ENCODE measurements at places on chromosomes 5 and 9. TPM values are rescaled to one million over a fixed set of nuclear protein-coding genes. Genes with fewer than 3 reads are reported as not detected.
A peak's percentile ranks its signal among the peaks of the same experiment; 100 is the strongest.

DNA sequence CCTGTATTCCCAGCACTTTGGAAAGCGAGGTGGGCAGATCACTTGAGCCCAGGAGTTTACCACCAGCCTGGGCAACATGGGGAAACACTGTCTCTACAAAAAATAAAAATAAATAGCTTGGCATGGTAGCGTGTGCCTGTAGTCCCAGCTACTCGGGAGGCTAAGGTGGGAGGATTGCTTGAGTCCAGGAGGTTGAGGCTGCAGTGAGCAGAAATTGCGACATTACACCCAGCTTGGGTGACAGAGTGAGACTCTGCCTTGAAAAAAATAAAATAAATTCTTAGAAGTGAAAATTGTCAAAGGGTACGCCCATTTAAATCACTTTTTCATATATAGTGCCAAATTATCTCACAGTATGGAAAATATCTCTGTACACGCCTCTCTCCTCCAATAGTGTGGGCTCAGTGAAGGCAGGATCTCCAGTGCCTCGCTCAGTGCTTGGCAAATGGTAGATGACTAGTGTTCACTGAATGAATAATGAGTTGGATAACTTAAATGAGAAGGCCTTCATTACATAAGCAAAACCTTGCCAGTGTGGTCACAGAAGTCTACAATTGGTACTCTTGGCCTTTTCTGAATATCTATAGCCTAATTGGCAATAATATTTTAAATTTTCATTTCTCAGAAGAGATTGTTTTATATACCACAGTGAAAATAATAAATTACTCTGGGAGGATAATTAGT, 9.4 kb upstream of the CCL28 start:
- DNase-seq = no peak

GRCh38 chr5:76705574-76705973, 10.4 kb upstream of the F2R start:
- no peak for DNase-seq

DNA sequence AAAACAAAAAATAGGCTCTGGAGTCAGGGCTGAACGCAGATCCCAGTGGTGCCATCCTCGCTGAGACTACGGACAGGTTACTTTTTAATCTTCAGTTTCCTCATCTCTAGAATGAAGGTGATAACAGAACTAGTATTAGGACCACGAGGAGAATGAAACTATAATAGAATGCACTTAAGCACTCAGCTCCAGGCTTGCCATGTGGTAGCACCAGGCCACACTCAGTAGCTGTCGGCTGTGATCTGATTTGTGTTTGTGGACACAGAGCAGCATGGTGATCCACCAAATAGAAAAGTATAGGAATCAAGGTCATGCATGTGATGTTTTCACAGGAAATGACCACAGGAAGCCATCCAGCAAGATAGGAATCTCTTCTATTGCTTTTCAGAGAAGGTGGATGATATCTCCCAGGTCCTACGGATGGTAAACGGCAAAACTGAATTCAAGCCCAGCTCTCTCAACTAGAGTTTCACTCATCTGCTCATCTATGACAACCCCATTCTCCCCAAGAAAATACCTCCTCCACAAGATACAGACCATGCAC, 498.0 kb downstream of the SPOCK1 start:
- no peak for DNase-seq

GRCh38 chr9:87422999-87423398, 74.7 kb upstream of the DAPK1 start:
- DNase-seq = no peak

DNA sequence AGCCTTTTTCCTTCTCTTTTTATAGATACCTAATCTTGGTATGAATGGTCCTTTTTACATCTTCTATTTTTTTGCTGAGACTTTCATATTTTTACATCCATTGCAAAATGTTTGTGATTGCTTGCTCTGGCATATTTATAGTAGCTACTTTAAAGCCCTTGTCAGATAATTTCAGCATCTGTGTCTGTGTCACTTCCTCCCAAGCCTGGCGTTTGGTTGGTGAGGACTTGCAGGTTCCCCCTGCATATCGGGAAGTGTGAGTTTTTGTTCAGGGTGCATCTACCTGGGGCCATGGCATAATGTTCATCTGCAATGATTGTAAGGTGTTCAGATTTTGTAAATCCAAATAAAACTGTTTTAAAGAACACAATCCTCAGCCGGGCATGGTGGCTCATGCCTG, 8.9 kb downstream of the FBXW5 start:
- DNase-seq = no peak

GRCh38 chr5:57456531-57457135, 26.0 kb downstream of the ACTBL2 start:
- no peak for DNase-seq

DNA sequence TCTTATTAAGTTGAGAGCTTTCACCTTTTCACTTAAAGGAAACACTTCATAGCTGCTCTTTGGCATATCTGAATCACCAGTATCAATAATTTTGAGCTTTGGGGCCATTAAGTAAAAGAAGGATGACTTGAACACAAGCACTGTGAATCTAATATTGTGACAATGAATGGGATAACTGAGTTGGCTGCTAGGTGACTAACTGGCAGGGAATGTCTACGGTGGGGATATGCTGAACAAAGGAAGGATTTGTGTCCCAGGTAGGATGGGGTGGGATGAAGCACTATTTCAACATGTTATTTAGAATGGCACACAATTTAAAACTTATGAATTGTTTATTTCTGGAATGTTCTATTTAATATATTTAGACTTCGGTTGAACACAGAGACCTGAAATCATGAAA, 123.6 kb downstream of the TEX10 start:
- DNase-seq = no peak

- no peak for DNase-seq
Measured at GRCh38 chr5:163889369-163889768, 383.9 kb downstream of the MAT2B start.

DNA sequence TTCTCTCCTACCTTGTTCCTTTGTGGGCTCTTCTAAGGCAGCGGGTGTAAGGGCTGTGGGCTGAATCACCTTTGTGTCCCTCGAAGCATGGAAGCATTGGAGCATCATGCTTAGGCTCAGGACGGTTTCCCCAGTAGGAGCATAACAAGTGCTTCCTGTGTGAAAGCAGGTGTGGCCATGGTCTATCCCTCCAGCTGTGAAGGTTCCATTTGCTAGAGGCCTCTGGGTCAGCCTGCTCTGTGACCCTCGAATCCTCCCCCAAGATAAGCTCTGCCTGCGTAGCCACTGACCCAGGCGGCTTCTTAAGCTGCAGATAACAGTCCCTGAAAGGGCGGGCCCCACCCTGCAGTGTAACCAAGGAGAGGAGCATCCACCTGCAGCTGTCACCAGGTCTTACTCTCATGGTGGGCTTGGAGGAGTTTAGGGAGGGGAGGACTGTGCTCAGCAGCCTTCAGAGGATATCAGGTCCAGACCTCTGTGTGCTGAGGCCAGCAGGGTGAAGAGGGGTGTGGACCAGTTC, 8.4 kb upstream of the NDST1 start:
- no peak for DNase-seq

- DNase-seq = no peak
Measured at GRCh38 chr5:155983954-155984353, 343.0 kb upstream of the SGCD start.

DNA sequence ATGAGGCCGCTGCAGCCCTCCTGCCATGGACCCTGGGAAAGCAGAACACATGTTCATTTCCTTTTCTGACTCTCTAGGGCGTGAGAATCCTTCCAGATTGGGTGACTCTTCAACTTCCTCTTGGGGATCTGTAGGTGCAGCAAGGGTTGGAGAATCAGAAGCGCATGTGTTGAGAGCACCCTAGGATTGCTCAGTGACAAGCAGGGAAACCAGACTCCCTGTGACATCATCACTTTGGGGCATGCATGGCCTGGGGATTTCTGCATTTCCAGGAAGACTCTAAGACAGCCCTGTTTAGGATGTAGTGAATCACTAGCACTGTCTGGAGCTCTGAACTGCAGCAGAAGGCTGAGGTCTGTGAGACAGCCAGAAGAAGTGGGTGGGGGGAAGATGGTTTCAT, 15.1 kb upstream of the LCP2 start:
- DNase-seq = no peak

DNA sequence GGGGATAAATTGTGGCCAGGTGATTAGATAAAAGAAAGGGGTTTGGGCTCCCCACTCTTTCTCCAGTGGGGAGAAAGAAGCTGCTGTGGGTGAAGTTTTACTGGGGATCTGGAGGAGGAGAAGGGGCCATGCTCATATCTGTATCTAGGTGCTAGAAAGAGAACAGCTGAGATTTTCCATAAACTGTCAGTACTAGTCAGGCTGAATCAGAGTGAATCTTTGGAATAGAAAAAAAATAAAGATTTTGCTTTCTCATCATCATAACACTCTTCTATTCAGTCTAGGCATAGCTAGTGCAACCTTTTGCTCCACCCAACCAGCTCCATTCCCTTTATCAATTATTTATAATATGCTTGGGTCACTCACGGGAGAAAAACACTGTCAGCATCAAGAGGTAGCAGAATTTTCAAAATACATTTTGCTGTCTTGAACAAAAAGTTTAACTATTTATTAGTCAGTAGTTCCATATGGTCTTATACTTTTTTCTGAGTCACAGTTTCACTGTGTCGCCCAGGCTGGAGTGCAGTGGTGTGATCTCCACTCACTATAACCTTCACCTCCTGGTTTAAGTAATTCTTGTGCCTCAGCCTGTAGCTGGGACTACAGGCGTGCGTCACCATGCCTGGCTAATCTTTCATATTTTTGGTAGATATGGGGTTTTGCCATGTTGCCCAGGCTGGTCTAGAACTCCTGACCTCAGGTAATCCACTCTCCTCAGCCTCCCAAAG, 21.3 kb upstream of the ERMP1 start:
- no peak for DNase-seq

- DNase-seq = no peak
Measured at GRCh38 chr9:109476642-109477257, 21.4 kb downstream of the PTPN3 start.

- DNase-seq = peak; percentile 71
Measured at GRCh38 chr5:76081811-76082771, 1.1 kb upstream of the SV2C start.

- no peak for DNase-seq
Measured at GRCh38 chr5:31270396-31270795, 76.9 kb downstream of the CDH6 start.

- DNase-seq = no peak
Measured at GRCh38 chr5:138832218-138832617, 42.9 kb downstream of the LRRTM2 start.

DNA sequence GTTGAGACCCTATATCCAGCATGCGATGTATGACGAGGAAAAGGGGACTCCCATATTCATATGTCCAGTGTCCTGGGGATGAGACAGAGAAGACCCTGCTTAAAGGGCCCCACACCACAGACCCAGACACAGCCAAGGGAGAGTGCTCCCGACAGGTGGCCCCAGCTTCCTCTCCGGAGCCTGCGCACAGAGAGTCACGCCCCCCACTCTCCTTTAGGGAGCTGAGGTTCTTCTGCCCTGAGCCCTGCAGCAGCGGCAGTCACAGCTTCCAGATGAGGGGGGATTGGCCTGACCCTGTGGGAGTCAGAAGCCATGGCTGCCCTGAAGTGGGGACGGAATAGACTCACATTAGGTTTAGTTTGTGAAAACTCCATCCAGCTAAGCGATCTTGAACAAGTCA, 17.1 kb downstream of the BTNL3 start:
- DNase-seq = no peak

DNA sequence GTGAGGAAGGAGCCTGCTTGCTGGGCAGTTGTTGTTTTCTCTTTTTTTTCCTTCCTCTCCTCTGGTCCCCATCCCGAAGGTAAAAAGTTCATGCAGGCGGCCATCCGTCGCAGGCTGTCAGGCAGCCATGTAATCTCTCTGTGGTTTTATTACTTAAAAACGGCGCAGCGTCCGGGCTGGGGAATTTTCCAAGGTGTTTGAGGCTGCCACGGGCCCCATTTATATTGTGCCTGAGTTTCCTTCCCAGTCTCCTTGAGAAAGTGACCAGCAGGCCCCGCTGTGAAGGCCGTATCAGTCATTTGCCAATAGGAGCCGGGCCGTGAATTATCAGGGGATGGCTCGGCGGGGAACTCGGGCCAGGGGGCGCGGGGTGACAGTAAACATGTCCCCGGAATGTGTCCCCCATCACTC, 289.7 kb downstream of the PBX3 start:
- no peak for DNase-seq

GRCh38 chr5:95350631-95351030, 40.5 kb upstream of the FAM81B start:
- DNase-seq = no peak

- DNase-seq = peak; percentile 60
Measured at GRCh38 chr5:1051366-1051720, 42.7 kb downstream of the NKD2 start.

GRCh38 chr5:172939071-172939470, 20.2 kb upstream of the RPL26L1 start:
- DNase-seq = no peak

GRCh38 chr9:8907868-8908267, 1108.3 kb upstream of the DMAC1 start:
- DNase-seq = no peak

- DNase-seq = no peak
Measured at GRCh38 chr9:131645078-131645776, 94.6 kb downstream of the RAPGEF1 start.

- DNase-seq = peak; percentile 99
Measured at GRCh38 chr5:90529194-90529938, at the start of gene LYSMD3. Gene LYSMD3 (minus strand): TSS chr5:90529584. CDS start chr5:90525289, 4,295 bp downstream.

GRCh38 chr5:149062371-149063016, 368 bp downstream of the SH3TC2 start:
- DNase-seq = no peak

GRCh38 chr5:123207852-123208251, 118.8 kb downstream of the PRDM6 start:
- no peak for DNase-seq

DNA sequence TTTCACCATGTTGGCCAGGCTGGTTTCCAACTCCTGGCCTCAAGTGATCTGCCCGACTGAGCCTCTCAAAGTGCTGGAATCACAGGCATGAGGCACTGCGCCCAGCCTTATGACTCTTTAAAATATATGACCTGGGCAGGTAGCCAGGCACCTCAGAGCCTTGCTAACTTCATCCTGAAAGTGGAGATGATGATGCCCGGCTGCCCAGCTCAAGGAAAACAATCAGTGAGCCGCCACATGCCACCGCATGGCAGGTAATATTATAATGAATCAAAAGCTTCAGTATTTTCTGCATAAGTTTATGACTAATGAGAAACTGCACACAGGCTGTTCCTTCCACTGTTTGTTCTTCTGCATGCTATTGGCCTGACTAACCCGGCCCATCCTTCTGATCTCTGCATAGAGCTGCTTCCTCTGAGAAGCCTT, 30.4 kb upstream of the DMRT1 start:
- no peak for DNase-seq

GRCh38 chr9:118640836-118641560, 728.2 kb downstream of the BRINP1 start:
- DNase-seq = no peak

TLX3 gene
- not detected for total RNA-seq

PMPCA gene
- 71.8 TPM for total RNA-seq

INSL6 gene
- not detected for total RNA-seq

PARP8 gene
- total RNA-seq = 7.7 TPM

OGN gene
- total RNA-seq = 9.3 TPM

DPYSL3 gene
- total RNA-seq = 22.1 TPM

PCA3 gene
- total RNA-seq = not detected

SPAAR gene
- total RNA-seq = 9.6 TPM

SLC27A6 gene
- 76.5 TPM for total RNA-seq

RAB3C gene
- 0.92 TPM for total RNA-seq

GNA14 gene
- total RNA-seq = 2.6 TPM

PCDHB15 gene
- 5.8 TPM for total RNA-seq
